A549 treated with CpdA at 1 μM for 4 hours (cell line): ENCODE measurements at places on chromosomes 13 and 19. TPM values are rescaled to one million over a fixed set of nuclear protein-coding genes. Genes with fewer than 3 reads are reported as not detected.

Gene ZNF491
- total RNA-seq: not detected in 5 replicates

Gene ARRDC5
- not detected in 5 replicates for total RNA-seq

Gene HAUS5
- total RNA-seq: 12.9 to 17.2 TPM (median 14.8 TPM) in 5 replicates

Gene LIM2
- not detected in 5 replicates for total RNA-seq

Gene PMIS2
- not detected in 5 replicates for total RNA-seq

Gene BRME1
- 0.09 to 0.64 TPM (median 0.46 TPM) in 3 of 5 replicates, not detected in the others for total RNA-seq

Gene KCNC3
- total RNA-seq: 1.2 to 1.8 TPM (median 1.3 TPM) in 5 replicates

Gene LIN7B
- total RNA-seq: 4.7 to 7.2 TPM (median 5.7 TPM) in 5 replicates

Gene CD22
- 0.59 to 1.4 TPM (median 0.90 TPM) in 5 replicates for total RNA-seq

Gene ZNF865
- 7.9 to 14.8 TPM (median 13.3 TPM) in 5 replicates for total RNA-seq

Gene MISP
- 75.0 to 98.0 TPM (median 94.7 TPM) in 5 replicates for total RNA-seq

Gene ZNF730
- not detected in 5 replicates for total RNA-seq

Gene ZNF541
- total RNA-seq: not detected in 5 replicates

Gene PIBF1
- 4.3 to 6.6 TPM (median 6.2 TPM) in 5 replicates for total RNA-seq

Gene ZNF844
- not detected in 5 replicates for total RNA-seq

Gene TTC9B
- 0.62 to 0.81 TPM (median 0.76 TPM) in 5 replicates for total RNA-seq

Gene MAMSTR
- 0.35 to 0.71 TPM (median 0.51 TPM) in 5 replicates for total RNA-seq

Gene ZNF382
- 0.03 to 0.05 TPM in 2 of 5 replicates, not detected in the others for total RNA-seq

Gene ZNF585A
- total RNA-seq: 5.7 to 8.2 TPM (median 5.9 TPM) in 5 replicates
